ENCODE measurements at places on chromosomes 3 and 15. TPM values are rescaled to one million over a fixed set of nuclear protein-coding genes. Genes with fewer than 3 reads are reported as not detected.

DNA sequence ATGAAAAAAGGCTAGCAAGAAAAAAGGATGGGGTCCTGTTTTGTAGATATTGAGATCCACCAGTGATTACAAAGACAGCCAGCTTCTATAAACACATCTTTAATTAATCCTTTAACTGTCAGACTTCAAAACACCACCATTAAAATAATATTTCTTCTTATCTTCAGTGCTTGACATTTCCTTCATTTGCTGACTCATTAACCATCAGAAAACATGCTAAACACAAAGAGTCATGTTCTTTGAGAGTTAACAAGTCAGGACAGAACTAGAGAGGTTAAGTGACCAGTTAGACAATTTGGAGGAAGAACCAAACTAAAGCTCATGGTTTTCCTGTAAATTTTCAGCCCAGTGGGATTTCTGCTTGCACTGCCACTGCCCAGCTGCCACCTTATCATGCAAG, 111.4 kb downstream of the MEIS2 start:
- DNase-seq, result no peak

GRCh38 chr3:183692436-183692835, 5.2 kb upstream of the YEATS2 start:
- no peak for DNase-seq

DNA sequence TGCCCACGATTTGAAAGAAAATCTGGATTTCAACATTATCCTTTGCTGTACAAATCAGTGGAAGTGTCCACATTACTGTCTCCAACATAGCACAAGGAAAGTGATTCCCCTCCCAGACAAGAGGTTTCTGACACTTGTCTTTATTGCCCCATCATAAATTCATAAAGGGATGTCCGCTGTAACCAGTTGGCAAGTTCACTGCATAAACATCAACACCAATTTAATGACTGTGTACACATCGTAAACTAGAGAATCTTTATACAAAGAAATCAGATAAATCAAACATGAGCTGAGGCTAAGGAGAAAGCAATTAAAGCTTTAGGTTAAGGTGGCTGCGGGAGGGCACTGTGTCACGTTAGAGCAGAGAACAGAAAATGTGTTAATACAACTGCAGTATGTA, 129.8 kb downstream of the MEIS2 start:
- no peak for DNase-seq

The IQCF5 gene
- not detected for polyA plus RNA-seq

Measured in left lung (tissue), 14 donors.